ENCODE measurements at places on chromosomes 2 and 18. TPM values are rescaled to one million over a fixed set of nuclear protein-coding genes. Genes with fewer than 3 reads are reported as not detected.
A peak's percentile ranks its signal among the peaks of the same experiment; 100 is the strongest.

Gene PLGLB2
- 7.0 TPM for total RNA-seq

Gene CIB4
- total RNA-seq, result not detected

Gene HNMT
- total RNA-seq, result not detected

Gene ACADL
- total RNA-seq, result not detected

Gene LONRF2
- 1.4 TPM for total RNA-seq

Gene HJURP
- total RNA-seq, result 59.1 TPM

Gene ATL2
- 26.1 TPM for total RNA-seq

Gene TMEFF2
- total RNA-seq, result 2.2 TPM

Gene GBX2
- total RNA-seq, result 0.94 TPM

Gene FAM228A
- not detected for total RNA-seq

Gene TRIM43
- total RNA-seq, result not detected

- DNase-seq, result no peak
Observed at GRCh38 chr18:58955738-58956137, 91.1 kb downstream of the ZNF532 start.

DNA sequence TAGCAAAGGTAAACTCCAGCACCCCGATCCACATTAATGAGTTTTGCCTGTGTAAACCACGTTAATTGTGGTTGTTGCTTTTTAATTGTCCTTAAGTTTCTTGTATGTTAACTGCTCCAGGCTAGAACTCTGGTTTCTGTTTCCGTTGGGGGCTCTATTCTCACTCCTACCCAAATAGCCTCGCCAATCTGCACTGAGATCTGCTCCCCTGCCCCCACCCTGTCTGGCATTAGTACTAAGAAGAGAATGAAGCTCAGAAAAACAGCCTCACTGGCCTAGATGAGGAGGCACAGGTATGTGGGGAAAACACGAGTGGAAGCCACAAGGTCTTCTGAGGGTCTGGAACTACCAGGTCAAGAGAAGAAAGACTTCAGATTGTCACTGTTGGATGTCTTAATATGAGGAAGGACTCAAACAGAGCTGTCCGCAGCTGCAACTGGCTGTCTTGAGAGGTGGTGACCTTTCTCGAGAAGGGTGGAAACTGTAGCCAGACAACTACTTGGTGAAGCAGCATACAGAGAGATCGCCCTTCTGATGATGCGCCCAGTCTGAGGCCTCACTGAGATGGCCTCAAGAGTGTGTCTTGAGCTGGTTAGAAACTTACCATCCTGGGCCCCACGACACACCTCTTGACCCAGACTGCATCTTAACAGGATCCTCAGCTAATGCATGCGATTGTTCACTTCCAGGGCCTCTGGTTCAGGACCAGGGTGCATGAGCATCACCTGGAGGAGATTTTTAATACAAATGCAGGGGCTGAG lies 73.1 kb downstream of the TGOLN2 start:
- no peak for DNase-seq

GRCh38 chr2:131105156-131105949 lies at the start of gene PLEKHB2:
TSS of gene PLEKHB2 (plus strand) at chr2:131105336. CDS start at chr2:131120942, 15,606 bp downstream.
- DNase-seq, result peak; percentile 90

GRCh38 chr18:54807303-54807702 lies 21.0 kb upstream of the RAB27B start:
- no peak for DNase-seq

DNA sequence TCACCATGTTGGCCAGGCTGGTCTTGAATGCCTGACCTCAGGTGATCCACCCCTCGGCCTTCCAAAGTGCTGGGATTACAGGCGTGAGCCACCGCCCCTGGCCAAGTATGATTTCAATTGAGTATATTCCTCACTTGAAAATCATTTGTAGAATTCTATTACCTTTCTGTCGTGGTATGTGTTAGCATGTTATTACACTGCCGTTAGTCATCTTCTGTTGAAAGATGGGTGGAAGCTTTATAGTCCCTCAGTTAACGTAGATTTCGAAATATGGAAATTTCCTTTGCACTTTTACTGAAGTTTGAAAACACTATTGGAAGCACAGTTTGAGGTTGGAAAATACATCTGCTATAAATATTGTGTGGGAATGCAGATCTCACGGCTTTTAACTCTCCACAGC lies 14.7 kb downstream of the NIFK start:
- DNase-seq, result peak; percentile 78

- no peak for DNase-seq
Observed at GRCh38 chr2:237670641-237671040, 43.3 kb downstream of the LRRFIP1 start.

DNA sequence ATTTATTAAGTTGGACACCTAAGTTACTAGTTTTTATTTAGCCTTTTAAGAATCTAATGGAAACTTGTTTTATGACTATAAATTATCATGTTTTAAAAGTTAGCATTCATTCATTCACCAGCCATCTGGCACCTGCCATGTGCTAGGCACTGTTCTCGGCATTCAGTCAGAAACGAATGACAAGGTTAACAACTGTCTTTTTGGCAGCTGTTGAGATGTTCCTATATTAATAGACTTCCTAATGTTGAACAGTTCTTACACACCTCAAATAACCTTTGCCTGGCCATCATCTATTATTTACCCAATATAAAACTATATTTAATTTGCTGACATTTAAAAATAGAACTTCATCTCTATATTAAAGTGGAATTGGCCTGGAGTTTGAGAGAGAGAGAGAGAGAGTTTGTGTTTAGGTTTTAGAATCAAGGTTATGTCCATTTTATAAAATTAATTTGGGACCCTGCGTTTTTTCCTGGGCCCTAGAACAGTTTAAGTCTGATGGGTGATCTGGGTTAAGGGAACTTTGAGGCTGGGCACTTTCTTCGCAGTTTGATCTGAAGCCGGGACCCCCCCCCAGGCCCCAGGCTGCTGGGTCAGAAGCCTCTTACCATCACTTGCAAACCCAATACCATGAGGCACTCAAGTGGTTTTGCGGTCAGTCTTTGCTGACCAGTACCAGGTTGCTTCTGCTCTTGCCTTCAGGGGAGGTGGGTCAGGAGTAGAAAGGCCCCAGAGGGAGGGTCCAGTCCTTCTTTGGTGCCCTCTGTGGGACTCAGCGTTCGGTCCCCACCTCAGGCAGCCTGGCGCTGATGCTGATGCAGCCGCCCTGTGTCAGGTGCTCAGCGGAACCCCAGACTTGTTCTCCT lies 48.3 kb upstream of the ASB1 start:
- no peak for DNase-seq

GRCh38 chr2:38751596-38752410 lies 642 bp upstream of the SRSF7 start:
- DNase-seq, result peak; percentile 28

DNA sequence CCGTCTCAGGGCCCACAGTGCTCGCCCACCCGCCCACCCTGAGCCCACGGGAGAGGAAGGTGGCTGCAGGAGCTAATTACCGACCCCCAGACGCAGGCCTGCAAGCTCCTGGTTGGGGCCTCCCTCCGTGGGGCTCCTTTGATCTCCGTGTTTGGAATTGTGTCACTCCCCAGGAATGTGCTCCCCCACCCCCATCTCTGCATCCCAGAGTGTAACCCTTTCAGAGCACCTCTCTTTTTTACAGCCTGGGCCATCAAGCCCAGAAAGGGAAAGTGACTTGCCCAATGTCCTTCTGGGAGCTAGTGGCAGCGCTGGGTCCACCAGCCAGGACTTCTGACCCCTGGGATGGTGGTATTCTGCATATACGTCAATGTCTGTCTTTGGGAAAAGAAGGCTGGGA lies 335.1 kb downstream of the CYRIA start:
- no peak for DNase-seq

DNA sequence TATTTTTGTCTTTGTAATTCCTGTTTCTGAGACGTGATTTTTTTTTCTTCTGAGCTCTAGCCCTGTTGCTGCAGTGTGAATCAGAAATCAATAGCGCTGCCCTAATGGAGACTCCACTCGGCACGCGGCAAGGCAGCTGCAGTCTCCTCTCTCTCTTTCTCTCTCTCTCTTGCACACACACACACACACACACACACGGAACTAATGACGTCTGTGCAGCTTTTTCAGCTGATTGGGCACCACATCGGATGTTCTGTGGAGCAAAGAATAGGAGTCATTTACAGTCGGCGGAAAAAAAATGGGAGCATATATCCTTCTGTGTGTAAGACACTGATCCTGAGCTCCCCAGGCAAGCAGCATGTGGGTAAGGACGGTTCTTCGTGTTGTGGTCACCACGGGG lies 2.0 kb upstream of the MYT1L start:
- no peak for DNase-seq

- DNase-seq, result no peak
Observed at GRCh38 chr2:100106460-100106859, 35.9 kb downstream of the AFF3 start.

GRCh38 chr18:63617915-63618234 lies 26.2 kb downstream of the SERPINB4 start:
- no peak for DNase-seq

GRCh38 chr2:80002568-80003157 lies 301.9 kb downstream of the LRRTM1 start:
- no peak for DNase-seq

GRCh38 chr18:3103576-3103975 lies 90.6 kb upstream of the LPIN2 start:
- peak; percentile 21 for DNase-seq

DNA sequence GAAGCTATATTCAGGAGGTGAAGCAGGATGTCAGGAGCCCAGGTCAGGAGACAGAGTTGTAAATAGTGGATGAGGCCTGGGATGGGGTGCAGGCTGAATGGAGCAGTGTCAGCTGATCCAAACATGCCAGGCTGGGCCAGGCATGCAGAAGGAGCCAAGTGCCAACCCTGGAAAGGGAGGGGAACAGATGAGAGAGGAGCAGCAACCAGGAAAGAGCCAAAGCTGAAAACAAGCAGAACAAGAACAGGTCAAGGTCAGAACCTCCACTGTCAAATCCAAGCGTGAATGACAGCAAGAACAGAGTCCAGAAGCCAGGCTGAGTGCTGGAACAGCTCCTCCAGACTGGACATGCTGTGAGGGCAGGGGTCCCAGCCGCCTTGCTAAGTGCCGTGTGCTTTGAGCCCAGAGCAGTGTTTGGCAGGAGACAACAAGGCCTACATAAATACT lies 49.2 kb upstream of the PPP1CB start:
- DNase-seq, result no peak

- no peak for DNase-seq
Observed at GRCh38 chr2:15797231-15797938, 143.0 kb upstream of the MYCN start.

DNA sequence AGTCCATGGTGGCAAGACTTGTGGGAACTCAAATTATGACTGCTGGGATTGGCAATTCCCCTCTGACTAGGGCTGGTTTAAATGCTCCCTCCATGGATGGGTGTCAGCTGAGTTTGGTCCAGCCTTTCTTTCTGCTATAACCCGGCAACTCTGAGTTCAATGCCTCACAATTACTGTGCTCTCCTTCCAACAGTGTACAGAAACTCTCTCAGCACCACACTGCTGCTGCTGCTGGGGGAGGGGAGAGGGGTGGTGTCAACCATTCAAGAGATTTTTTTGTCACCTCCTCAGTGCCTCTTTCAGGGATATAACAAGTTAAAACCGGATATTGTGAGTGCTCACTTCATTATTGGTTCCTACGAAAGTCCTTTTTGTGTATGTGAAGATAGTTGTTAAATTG lies 830.3 kb upstream of the NXPH2 start:
- no peak for DNase-seq

DNA sequence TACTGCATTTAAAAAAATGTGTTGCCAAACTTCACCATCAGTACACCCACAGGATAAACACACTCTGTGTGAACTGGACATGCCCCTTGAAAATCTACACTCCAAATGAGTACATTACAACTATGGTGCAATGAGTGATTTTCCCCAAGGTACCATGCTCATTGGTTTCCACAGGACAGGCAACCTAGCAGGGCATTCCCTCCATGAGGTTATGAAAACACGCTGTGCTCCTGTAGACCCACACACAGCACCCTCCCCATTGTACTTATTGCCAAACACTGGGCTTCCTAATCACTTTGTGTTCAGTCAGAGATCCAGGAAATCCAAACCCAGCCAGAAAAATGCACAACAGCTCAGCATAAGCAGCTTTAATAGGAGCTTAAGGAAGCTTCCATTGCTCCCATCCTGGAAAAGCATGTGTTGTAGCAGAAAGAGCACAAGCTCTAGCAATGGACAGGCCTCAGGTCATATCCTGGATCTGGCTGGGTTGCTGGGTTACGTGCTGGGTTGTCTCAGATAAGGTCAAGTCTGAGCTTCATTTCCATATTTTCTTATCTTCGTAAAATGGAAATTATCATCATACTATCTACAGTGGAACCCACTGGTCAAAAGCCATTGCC lies 20.8 kb upstream of the ATIC start:
- no peak for DNase-seq

GRCh38 chr18:76806301-76806700 lies 16.1 kb upstream of the ZNF236 start:
- no peak for DNase-seq

GRCh38 chr2:187658952-187659525 lies 104.8 kb upstream of the TFPI start:
- DNase-seq, result peak; percentile 3

- no peak for DNase-seq
Observed at GRCh38 chr2:232757905-232758304, 18.5 kb downstream of the KCNJ13 start.

DNA sequence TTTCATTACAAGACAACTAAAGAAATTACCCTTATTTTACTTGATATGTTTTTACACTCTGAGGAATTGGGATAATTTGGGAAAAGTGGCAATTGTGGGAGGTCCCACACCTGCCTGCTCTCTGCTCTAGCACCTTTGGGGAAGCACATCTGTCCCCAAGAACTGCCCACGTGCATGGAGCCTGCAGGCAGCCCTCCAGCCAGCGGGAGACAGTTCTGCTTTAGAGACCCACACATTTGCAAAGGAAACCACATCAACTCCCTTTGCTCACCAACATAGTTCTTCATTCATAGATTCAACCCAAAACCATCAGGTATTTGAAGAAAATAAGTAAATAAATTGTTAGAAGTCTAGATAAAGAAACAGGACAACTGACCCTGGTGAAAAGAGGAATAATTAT lies 239.9 kb upstream of the ID2 start:
- no peak for DNase-seq

DNA sequence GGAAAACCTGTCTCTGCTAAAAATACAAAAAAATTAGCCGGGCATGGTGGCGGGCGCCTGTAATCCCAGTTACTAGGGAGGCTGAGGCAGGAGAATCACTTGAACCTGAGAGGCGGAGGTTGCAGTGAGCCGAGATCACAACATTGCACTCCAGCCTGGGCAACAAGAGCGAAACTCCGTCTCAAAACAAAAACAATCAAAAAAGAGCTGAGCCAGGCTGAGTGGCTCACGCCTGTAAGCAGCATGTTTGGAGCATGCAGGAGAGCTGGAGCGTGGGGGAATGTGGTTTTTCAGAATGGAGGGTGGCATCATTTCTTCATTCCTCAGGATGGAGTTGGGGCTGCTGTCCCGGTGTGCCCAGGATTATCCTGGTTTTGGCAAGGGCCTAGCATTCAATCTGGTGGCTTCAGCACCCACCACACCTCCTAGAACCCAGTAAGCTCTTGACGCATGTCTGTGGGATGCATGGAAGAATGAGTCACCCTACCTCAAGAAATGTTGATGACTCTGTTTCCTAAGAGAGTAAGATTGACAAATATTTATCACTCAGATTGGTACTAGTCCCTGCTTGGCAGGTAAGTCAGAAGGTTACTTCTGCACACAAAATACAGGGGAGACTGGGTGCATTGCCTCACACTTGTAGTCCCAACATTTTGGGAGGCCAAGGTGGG lies 90.2 kb upstream of the ODC1 start:
- peak; percentile 31 for DNase-seq

All from MG63 (cell line).